HCT116 (cell line): ENCODE measurements at places on chromosomes 7 and 10.

- DNase-seq: peak; percentile 63
Observed at GRCh38 chr10:123583639-123584418, 82.3 kb upstream of the GPR26 start.

GRCh38 chr10:105024184-105024583 is 383.1 kb downstream of the SORCS3 start:
- no peak for DNase-seq

DNA sequence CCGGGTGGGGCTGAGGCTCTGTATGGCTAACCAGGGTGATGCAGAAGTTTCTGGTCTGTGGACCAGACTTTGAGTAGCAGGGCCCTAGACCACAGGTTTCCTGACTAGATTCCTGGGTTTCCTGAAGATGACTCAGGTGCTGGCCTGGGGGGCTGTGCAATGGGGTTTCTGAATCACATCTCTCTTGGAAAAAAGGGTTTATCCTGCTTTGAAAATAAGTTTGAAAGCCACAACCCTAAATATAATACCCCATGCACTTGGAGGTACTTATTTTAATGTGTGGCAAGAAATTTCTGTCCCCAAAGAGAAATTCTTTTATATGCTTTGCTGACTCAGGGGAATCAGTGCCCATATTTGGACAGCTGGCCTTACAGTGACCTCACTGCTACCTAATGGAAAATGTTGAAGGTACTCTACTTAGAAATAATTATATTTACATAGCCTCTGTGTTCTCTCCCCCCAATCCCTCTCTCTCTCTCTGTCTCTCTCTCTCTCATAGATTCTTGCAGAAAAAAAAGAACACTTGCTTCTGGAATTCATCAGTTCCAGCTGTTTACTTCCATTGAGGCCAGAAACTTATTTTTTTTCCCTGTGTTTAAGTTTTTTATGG is 184.4 kb upstream of the LYZL2 start:
- no peak for DNase-seq

GRCh38 chr7:3923307-3923918 is 622.4 kb downstream of the SDK1 start:
- no peak for DNase-seq

- no peak for DNase-seq
Observed at GRCh38 chr7:99083068-99083651, 60.7 kb downstream of the SMURF1 start.

- DNase-seq: no peak
Observed at GRCh38 chr10:130887170-130887569, 424.4 kb downstream of the TCERG1L start.

DNA sequence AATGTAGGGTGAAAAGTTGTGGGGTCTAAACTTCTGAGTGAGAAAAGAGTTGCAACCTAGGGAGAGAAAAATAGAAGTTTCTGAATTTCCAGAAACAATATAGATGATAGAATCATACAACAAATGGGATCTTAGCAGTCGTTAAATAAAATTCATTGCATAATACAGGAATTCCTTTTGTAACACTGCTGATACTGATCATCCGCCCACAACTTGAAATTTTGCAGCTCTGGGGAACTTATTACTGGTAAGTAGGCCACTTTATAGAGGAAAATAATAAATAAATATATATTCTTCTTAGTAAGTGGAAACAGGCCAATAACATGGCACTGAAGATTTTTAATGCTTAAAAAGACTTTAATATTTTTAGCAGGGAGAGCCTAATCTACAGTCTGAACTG is 81.9 kb upstream of the SMIM30 start:
- no peak for DNase-seq

GRCh38 chr7:69765879-69766278 is 167.6 kb downstream of the AUTS2 start:
- no peak for DNase-seq

DNA sequence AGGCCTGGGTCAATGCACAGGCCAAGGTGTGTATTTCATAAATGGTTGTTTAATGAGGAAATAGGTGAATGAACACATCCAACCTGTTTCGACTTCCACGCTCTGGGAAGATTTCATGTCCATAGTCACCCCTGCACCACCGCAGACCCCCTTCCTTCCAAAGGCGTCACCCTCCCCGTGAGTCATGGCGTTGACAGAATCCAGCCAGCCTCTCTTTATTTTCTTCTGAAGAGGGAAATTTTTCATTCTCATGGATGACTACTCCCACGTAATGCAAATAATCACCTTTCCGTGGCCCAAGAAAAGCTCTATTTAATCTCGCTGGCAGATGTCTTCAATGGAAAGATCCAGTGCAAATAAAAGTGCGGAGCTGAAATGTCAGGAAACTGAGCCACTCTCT is 75.3 kb upstream of the FOXK1 start:
- DNase-seq: no peak

DNA sequence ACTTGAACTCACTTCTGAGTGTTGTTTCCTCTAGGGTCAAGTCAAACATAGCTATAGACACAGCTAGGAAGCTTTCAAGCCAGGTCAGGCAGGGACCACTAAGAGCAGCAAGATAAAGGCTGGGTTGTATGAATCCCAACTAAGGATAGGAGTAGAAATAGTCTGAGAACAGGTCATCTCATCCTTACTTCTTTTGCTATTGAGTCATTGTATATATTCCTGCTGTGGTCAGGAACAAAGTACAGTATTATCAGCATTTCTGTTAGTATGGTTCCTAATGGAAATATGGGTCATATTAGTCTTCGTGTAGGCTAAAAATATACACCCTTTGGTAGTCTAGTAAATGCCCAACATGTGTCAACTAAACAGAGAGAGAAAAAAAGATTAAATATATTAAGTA is 145.3 kb downstream of the BTAF1 start:
- no peak for DNase-seq

DNA sequence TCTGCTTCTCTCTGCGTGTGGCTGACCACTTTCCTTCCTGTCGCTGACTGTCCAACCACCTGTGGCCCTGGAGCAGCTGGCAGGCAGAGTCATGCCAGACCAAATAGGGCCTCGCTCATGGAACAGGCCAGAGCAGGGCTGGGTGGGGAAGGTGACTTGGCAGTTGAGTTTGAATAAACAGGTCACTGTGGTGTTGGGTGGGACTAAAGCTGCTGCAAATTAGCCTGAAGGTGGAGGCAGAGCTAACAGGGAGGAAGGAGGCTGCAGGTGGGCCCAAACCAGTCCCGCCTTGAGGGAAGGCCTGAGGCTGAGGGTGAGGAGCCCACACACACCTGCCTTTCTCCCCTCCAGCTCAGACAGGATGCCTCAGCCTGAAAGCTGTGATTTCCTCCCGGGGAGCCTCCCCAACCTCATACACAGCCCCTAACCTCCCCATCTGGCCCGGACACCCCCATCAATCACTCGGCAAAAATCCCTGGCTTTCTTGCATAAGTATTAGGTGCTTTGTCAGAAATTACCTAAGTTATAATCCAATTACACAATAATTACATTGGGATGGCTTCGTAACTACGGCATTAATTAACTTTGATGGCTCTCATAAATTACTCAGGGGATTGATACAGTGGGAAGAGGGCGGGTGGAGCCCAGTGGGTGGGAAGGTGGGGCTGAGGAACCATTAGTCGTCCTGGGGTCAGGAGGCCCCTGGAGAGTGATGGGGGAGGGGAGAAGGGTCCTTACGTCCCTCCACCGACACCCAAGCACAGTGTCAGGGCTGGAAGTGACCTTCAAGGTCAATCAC is 97.7 kb upstream of the PCBD1 start:
- DNase-seq: no peak

GRCh38 chr10:42475168-42476098 is 162.9 kb downstream of the ZNF33B start:
- DNase-seq: peak; percentile 85

DNA sequence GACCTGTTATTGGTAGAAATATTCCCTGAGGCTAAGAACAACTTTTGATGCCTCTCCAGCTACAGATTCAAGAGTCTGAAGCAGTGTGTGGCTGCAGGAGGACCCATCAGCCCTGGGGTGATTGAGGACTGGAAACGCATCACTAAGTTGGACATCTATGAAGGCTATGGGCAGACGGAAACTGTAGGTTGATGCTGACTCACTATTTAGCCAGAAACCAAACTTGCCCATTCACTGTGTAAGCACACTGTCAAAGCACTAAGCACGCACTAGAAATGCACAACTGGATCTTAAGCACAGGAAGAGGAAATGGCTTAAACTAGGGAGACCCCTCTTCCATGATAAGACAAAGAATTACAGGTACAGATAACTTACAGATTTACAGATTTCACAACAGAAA is 20.8 kb downstream of the ACSM6 start:
- DNase-seq: no peak

- no peak for DNase-seq
Observed at GRCh38 chr7:3762146-3762831, 461.2 kb downstream of the SDK1 start.

- DNase-seq: peak; percentile 66
Observed at GRCh38 chr7:123643495-123644441, 11.9 kb upstream of the LMOD2 start.

DNA sequence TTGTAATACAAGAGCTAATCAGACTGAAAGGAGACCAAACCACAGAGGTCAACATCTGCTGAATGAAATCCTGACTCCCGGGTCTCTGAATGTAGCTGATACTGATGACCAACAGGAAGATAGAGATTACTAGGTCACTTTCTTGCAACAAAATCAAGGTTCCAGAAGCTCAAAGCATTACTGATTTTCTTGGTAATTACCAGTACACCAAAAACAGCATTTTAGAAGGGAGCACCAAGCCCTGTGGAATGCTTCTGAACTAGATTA is 177.7 kb downstream of the SLC25A13 start:
- no peak for DNase-seq

DNA sequence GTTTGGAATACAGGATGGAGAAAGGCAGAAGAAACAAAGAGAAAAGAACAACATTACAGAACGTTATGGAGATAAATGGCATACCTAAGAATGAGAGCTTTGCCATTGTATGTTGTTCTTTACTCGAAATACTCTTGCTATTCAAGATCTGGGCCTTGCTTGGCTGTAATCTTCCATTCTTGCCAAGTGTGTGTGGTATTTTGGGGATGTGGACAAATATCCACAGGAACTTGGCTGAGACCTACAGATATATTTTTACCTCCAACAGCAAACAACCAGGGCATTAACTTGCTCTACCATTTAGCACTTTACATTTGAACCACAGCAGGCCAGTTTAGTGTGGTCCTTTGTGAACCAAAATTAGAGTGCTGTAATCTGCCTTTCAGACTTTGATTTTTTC is 76.3 kb downstream of the DKK1 start:
- no peak for DNase-seq

GRCh38 chr10:7956508-7956907 is 98.0 kb upstream of the GATA3 start:
- no peak for DNase-seq

- no peak for DNase-seq
Observed at GRCh38 chr7:67593794-67594193, 597.2 kb downstream of the TYW1 start.
